ENCODE measurements at places on chromosomes 2 and 18.

GRCh38 chr2:12597610-12598009 is 119.1 kb upstream of the TRIB2 start:
- no peak for DNase-seq

DNA sequence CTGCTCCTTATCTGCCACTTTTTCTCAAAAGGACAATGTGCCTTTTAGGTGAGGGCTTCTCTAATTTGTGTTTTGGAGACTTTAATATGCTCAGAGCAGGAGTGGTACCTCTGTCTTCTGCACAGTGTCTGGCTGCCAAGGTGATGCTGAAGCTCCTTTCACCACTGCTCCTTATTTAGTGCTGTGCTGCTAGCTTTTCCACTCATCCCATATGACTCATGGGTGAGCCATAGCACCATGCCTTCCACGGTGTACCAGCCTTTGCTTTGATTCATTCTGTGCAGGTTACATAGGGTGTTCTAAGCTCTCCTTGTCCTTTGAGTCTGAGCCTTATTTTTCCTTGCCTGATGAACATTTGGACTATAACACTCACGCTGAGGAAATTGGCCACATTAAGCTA is 202.4 kb downstream of the ARL6IP6 start:
- no peak for DNase-seq

GRCh38 chr2:133591164-133591563 is 22.9 kb upstream of the NCKAP5 start:
- DNase-seq: no peak

DNA sequence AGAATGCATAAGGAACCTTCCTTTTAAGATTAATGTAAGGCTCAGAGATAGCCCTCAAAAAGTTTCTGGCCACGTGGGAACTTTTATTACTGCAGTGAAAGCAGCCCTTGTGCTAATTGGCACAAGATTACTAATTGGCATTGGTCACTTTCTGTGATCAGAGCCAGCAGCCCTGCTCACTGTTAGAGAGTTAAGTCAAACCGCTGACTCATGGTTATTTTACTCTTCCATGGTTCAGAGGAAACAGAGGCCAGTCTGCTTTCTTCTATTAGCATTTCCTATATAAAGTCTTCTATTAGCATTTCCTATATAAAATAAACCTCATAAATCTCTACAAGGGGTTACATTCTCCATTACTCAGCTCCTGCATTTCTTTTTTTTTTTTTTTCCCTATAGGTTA is 1.5 kb upstream of the SLC35G4 start:
- DNase-seq: no peak

DNA sequence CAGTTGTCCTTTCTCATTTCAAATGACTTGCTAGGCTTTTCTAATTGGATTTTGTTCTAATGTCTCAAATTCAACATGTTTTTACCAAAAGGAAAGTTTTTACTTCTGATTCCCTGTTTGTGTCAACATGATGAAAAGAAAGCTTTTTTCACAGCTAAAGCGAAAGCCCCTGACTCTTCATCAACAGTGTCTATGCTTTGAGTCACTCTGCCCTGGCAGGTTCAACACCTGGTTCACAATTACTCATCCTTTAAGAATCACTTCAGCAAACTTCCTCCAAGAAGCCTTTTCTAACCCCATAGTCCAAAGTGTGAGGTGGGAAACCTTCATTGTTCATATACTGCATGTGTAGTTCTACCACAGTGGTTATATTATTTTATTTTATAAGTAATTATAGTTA is 7.6 kb upstream of the DSG2 start:
- no peak for DNase-seq

DNA sequence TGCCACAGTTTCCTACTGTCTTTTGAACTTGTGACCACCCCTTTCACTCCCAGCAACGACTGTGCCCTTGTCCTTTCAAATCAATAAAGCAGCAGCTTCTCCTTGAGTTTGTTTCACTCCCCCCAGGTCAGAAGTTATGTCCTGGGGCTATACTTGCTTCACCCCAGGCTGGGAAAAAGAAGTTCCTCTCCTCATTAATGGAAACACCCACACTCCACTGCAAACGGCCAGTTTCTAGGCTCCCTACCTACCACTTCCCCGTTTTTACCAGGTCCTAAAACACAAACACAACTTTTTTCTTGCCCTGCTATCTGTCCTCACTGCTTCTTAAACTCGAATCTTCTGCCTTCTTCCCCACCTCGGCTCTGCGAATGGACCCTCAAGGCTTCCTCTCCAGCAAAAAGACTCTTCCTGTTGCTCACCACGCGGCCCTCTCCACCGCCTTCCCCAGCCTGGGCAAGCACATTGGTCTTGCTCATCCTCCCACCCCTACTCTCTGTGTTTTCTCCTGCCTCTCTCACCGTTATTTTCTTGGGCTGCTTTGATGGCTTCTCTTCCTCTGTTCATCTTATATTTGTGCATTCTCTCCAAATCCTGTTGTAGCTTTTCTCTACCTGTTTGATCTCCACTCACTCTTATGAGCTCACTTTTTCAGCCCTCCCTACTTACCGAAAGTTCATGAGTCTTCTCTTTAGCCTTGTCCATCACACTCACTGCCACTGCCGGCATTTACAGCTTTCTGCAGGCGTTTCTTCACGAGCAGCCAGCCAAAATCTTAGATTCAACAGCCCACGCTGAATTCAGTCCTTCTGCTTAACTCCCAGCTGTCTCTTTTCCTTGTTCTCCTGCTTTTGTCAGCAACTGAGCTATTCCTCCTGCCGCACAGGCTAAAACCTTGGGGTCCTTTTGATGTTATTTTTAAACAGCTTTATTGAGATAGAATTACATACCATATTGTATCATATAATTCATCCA is 7.0 kb upstream of the SP5 start:
- no peak for DNase-seq

- DNase-seq: no peak
These were observed 136.1 kb upstream of the NOSTRIN start for GRCh38 chr2:168666339-168666738.

- DNase-seq: no peak
These were observed 81.7 kb downstream of the COL4A4 start for GRCh38 chr2:227082286-227082685.

DNA sequence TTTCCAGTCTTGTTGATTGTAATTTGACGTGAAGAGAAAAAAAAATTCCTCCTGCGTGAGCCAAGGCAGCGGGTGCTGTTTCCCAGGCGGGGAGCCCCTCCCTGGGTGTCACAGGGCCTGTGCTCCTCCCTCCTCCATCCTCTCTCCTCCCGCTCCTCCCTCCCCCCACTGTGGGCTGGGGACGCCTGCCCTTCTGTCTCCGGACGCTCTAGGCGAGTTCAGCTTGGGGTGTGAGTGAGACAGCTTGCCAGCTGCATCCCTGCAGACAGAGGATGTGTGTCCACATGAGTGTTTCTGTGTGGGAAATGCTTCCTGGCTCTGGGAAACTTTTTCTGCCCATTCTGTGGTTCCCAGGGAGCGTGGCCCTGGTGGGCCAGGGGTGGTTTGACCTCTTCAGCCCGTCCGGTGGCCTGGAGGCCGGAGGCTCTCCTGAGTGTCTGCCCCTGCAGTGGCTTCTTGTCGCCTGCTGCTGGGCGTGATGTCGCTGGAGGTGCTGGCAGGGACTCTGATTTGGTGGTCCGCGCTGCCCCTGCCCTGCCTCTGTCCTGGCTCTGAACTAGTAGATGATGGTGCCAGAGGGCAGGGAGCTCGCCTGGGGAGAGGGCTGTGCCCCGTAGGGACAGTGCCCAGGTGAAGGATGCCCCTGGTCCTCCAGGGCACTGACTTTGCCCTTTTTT is 96.4 kb downstream of the USP40 start:
- DNase-seq: no peak

GRCh38 chr2:10302479-10303180 is at the start of gene HPCAL1:
HPCAL1 (plus strand) TSS chr2:10302904; CDS start chr2:10419758, 116,854 bp downstream.
- peak; percentile 68 for DNase-seq

DNA sequence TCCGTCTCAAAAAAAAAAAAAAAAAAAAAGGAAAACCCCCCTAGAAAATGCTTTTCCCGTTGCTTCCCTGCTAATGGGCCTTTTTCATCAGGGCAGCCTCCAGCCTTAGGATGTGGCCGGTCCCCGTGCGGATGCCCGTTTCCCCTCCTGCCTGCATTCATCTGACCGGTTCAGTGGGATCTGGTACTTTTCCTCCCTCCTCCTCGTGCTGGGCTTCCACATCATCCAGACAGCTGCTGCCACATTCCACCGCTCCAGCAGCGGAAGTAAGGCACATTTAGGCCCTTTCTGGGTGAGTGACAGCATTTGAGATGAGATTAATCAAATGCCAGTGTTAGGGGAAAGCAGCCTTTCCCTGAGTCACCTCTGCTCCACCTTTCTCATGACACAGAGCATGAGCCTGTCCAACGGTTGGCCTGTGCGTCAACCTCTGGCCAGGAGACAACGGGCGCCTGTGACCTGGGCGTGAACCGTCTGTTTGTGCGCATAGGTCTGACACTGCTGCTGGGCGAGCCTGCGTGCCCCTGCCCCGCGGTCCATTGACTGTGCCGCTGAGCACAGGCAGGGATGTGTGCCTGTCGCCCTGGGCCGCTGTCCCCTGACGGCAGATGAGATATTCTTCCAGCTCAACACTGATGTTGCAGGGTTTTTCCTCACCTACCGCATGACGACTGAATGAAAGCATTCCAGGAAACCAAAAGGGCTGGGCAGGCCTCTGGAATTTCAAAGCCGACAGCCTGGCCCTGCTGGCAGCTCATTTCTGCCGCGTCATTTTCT is 174.0 kb downstream of the TGIF1 start:
- DNase-seq: no peak

- no peak for DNase-seq
These were observed 9.6 kb upstream of the ITPRIPL1 start for GRCh38 chr2:96315400-96316071.

GRCh38 chr2:43284967-43285366 is 58.6 kb upstream of the ZFP36L2 start:
- DNase-seq: no peak
